ENCODE measurements at places on chromosomes 7 and 10. TPM values are rescaled to one million over a fixed set of nuclear protein-coding genes. Genes with fewer than 3 reads are reported as not detected.

The NME8 gene
- total RNA-seq = not detected

The FRMPD2 gene
- not detected for total RNA-seq

The CUZD1 gene
- total RNA-seq = 1.3 TPM

DNA sequence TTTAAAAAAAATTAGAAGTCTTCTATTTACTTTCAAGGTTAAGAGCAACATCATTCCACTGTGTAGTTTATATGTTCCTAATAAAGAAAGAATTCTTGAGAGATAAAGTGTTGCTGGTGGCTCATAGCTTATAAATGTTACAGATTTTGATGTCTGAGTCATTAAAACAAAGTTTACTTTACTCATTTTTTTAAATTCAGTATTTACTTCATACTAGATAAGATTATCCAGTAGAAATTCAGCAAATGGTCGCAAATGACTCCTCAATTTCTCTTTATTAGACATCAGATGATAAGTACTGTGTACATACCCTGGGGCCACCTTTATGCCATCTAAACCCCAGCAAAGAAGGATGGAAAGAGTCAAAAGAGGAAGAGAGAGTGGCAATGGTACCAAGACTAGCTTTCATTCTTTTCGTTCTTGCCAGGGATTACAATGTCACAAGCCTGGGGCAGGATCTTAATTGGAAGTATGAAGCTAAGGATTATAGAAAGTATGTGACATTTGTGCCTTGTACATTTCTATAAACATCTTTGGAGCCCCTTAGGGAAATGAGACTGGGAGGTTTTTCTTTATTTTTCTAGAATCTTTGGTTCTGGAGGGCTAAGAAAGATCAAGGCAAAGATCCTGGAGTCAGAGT, 206.1 kb downstream of the CHRM2 start:
- H3K27ac ChIP-seq = no peak overlapping the region
- H3K36me3 ChIP-seq = no peaks in the 10 kb centered on the region
- no peak overlapping the region for H3K4me3 ChIP-seq
- DNase-seq = no peak

DNA sequence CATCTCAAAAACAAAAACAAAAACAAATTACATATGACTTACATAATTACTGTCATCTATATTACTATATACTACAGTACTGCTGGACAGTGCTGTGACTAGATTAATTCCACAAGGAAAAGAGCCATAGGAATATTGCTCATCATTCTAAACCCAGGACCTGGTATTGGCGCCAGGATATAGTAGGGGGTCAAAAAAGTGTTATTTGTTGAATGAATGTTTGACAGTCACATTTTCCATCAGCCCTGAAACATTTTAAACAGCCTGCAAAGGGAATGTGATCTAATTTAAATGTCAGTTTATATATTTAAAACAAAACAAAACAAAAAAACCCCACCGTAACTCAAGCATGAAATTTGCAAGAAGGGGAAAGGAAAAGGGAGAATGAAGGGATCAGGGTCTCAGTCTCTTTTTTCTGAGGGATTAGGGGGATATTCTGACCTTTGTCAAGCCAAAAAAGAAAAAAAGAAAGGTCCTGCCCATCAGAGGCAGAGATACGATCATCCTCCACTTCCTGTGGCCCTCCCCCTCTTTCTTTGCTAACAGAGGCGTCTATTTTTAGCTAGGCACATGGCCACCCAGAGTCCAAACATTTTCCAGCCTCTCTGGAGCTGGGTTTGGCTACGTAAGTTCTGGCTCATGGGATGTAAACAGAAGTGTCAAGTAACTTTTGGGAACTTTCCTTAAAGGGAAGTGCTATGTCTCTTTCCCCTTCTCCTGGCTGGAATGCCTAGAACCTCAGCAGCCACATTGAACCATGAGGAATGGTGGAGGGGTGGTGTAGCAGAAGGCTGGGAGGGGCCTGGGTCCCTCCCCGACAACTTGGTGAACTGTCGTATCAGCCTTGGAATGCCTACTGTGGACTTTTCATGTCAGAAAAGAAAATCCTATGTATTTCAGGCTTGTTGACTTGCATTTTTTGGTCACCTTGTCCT, 44.6 kb upstream of the DLG5 start:
- H3K27me3 ChIP-seq = no peaks in the 10 kb centered on the region
- no peaks in the 10 kb centered on the region for H3K36me3 ChIP-seq
- DNase-seq = peak; percentile 93
- H3K4me1 ChIP-seq = peaks cover 5% of the 10 kb centered on the region

- no peak for DNase-seq
- H3K36me3 ChIP-seq = no peaks in the 10 kb centered on the region
- H3K4me1 ChIP-seq = no peaks in the 10 kb centered on the region
- no peaks in the 10 kb centered on the region for H3K27me3 ChIP-seq
- H3K27ac ChIP-seq = no peak overlapping the region
- H3K4me3 ChIP-seq = no peak overlapping the region
Measured at GRCh38 chr7:126065766-126066165, 1136.1 kb upstream of the POT1 start.

DNA sequence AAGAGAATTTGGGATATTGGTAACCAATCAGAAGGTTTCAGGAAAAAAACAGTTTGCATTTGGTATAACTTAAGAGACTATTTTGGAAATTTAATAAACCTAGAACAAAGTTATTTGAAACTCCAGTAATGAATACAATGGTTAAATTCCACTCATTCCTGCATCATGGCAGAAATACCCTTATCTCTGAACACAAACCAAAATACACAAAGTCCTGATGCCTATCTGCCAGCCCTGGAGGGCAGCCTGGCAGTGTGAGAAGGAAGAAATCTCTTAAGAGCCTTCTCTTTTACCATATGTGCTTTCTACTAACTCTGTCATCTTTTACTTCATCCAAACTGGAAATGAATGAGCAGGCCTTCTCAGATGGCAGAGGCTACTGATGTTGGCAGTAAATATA, 147.1 kb upstream of the LYZL1 start:
- no peaks in the 10 kb centered on the region for H3K36me3 ChIP-seq
- H3K4me3 ChIP-seq = no peak overlapping the region
- no peaks in the 10 kb centered on the region for H3K4me1 ChIP-seq
- H3K27ac ChIP-seq = no peak overlapping the region
- no peak for DNase-seq

- H3K27ac ChIP-seq = no peak overlapping the region
- no peaks in the 10 kb centered on the region for H3K27me3 ChIP-seq
- DNase-seq = no peak
- H3K4me1 ChIP-seq = no peaks in the 10 kb centered on the region
- H3K4me3 ChIP-seq = no peak overlapping the region
Measured at GRCh38 chr10:96878057-96878456, 46.0 kb downstream of the LCOR start.

DNA sequence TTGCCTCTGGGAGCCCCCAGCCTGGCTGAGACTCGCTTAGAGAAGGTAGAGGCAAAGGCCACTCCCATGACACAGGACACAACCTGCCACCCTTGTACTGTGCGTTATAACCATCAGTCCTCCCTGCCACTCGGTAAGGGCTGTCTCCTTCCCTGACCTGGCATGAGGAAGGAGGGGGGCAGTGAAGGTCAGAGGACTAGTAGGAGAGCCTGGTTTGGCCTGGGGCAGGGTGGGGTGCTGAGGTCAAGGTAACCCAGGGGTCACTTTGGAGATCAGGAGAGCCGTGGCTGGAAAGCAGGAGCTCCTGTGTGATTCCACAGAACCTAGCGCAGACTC, 6.9 kb upstream of the TNRC18 start:
- peaks cover 14% of the 10 kb centered on the region for H3K4me1 ChIP-seq
- no peaks in the 10 kb centered on the region for H3K27me3 ChIP-seq
- peak overlapping the region; percentile 99 for H3K27ac ChIP-seq
- DNase-seq = no peak
- no peaks in the 10 kb centered on the region for H3K36me3 ChIP-seq

- no peaks in the 10 kb centered on the region for H3K36me3 ChIP-seq
- DNase-seq = no peak
- no peak overlapping the region for H3K27ac ChIP-seq
- no peak overlapping the region for H3K4me3 ChIP-seq
- H3K27me3 ChIP-seq = no peaks in the 10 kb centered on the region
- H3K4me1 ChIP-seq = no peaks in the 10 kb centered on the region
Measured at GRCh38 chr10:6894405-6894804, 314.3 kb upstream of the PRKCQ start.

DNA sequence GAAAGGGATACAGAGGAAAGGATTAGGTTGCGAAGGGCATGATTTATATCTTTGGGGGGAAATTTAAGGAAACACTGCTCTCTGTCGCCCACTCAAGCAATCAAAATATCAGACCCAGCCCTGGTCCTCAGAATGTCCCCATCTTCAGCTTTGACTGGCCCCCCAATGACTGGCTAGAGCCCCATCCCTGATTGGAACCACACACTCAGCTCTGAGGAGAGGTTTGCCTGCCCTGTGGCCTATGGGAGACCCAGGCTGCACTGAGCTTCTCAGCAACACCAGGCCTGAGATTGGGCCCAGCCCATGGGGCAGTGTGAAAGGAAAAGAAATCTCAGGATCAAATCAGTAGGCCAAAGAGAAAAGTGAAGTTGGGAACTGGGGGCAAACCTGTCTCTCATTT, 69.5 kb downstream of the ADCYAP1R1 start:
- H3K4me3 ChIP-seq = no peak overlapping the region
- no peak for DNase-seq
- H3K36me3 ChIP-seq = no peaks in the 10 kb centered on the region
- no peaks in the 10 kb centered on the region for H3K4me1 ChIP-seq
- no peak overlapping the region for H3K27ac ChIP-seq

DNA sequence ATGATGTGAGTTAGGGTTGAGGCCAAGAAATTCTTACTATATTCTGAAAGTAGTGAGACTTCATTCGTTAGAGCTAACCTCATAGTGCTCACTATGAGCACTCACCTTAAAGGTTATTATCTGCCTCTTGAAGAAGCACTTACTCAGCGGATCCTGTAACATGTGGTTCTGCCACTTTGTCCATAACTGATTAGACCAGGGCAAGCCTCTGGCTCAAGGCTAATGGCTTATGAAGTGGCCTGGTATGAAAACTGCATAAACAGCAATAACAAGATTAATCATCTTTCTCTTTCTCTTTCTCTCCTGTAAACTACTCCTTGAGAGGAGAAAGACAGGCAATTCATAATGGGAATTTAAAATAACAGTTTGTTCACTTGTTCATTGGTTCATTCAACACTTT, 82.8 kb downstream of the MAPK8 start:
- no peaks in the 10 kb centered on the region for H3K36me3 ChIP-seq
- H3K4me1 ChIP-seq = peaks cover 5% of the 10 kb centered on the region
- no peak overlapping the region for H3K27ac ChIP-seq
- H3K4me3 ChIP-seq = no peak overlapping the region
- no peak for DNase-seq

DNA sequence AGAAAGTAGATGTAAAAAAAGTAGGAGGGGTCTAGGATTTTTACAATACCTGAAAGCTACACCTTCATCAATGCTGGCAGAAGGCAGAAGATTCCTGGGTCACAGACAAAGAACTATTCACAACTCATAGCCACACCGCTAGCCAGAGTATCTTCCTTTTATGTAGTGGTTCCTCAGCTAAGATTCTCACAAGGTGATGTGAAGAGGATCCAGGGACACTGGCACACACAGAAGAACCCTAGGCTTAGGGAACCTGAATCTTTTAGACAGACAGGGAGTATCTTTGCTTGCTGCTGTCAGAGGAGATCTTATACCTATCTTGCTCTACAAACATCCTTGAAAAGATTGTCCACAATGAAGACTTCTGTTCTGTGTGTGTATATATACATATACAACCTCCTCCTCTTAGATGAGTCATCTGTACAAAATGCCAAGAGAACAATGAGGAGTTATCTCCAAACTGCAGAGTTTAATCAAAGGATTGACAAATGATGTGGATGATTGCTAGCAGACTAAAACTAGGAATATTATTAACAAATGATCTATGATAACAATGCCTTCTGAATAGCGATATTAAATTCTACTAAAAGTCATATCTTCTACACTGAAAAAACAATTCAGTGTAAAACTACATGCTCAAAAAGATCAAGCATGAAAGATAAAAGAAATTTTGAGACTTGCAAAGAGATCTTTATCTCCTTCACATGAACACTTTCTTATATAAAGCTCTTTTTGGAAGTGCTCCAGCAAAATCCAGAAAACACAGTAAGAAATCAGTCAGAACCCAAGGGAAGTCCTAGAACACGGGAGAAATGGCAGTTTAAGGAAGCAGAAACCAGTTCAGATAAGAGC, 409.3 kb downstream of the PARD3 start:
- H3K27ac ChIP-seq = no peak overlapping the region
- H3K4me3 ChIP-seq = no peak overlapping the region
- DNase-seq = no peak
- peaks cover 3% of the 10 kb centered on the region for H3K4me1 ChIP-seq
- no peaks in the 10 kb centered on the region for H3K27me3 ChIP-seq

DNA sequence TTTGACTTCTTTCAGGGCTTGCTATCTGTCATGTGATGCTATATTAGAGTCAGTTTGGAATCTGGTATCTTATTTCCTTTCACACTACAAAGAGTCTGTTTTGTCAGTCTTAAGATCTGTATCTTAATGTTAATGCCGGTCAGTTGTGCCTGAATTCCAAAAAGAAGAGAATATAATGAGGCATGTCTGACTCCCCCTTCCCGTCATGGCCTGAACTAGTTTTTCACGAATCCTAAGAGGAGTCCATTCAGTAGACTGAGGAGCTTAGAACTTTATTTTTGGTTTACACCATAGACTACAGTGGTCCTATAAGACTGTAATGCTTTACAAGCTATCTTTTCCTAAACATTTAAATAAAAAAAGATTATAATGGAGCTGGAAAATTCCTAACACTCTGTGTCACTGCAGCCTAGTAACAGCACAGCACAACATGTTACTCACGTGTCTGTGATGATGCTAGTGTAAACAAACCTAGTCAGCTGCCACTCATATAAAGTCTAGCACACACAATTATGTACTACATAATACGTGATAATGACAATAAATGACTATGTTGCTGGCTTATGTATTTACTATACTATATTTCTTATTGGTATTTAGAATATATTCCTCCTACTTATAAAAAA, 50.6 kb downstream of the VPS41 start:
- no peaks in the 10 kb centered on the region for H3K27me3 ChIP-seq
- H3K4me1 ChIP-seq = no peaks in the 10 kb centered on the region
- H3K36me3 ChIP-seq = no peaks in the 10 kb centered on the region
- H3K4me3 ChIP-seq = no peak overlapping the region
- H3K27ac ChIP-seq = no peak overlapping the region
- DNase-seq = no peak

- H3K4me1 ChIP-seq = no peaks in the 10 kb centered on the region
- no peaks in the 10 kb centered on the region for H3K27me3 ChIP-seq
- H3K27ac ChIP-seq = no peak overlapping the region
- DNase-seq = no peak
Measured at GRCh38 chr10:114061148-114061547, 17.5 kb downstream of the ADRB1 start.

GRCh38 chr10:119367841-119368549, 160.6 kb downstream of the GRK5 start:
- DNase-seq = no peak
- H3K4me3 ChIP-seq = no peak overlapping the region
- no peaks in the 10 kb centered on the region for H3K36me3 ChIP-seq
- peak overlapping the region; percentile 18 for H3K27ac ChIP-seq

- H3K27me3 ChIP-seq = no peaks in the 10 kb centered on the region
- H3K4me3 ChIP-seq = no peak overlapping the region
- no peak for DNase-seq
- no peak overlapping the region for H3K27ac ChIP-seq
- H3K4me1 ChIP-seq = no peaks in the 10 kb centered on the region
Measured at GRCh38 chr7:150503581-150503980, 11.1 kb upstream of the GIMAP7 start.

GRCh38 chr7:151168003-151168786, 701 bp upstream of the GBX1 start:
- peaks cover 24% of the 10 kb centered on the region for H3K27me3 ChIP-seq
- no peak overlapping the region for H3K4me3 ChIP-seq
- no peak for DNase-seq
- H3K4me1 ChIP-seq = no peaks in the 10 kb centered on the region
- no peaks in the 10 kb centered on the region for H3K36me3 ChIP-seq
